Glomerular endothelial cell (primary cell): ENCODE measurements at places on chromosomes 5 and 9. TPM values are rescaled to one million over a fixed set of nuclear protein-coding genes. Genes with fewer than 3 reads are reported as not detected.

The DIPK1B gene
- total RNA-seq = 153 and 247 TPM in 2 replicates

- DNase-seq = no peak
Measured at GRCh38 chr5:83426855-83427254, 44.7 kb upstream of the VCAN start.

GRCh38 chr5:39341896-39342295 lies 22.4 kb downstream of the C9 start:
- no peak for DNase-seq

- no peak for DNase-seq
Measured at GRCh38 chr5:148808864-148809642, 17.4 kb upstream of the ADRB2 start.

DNA sequence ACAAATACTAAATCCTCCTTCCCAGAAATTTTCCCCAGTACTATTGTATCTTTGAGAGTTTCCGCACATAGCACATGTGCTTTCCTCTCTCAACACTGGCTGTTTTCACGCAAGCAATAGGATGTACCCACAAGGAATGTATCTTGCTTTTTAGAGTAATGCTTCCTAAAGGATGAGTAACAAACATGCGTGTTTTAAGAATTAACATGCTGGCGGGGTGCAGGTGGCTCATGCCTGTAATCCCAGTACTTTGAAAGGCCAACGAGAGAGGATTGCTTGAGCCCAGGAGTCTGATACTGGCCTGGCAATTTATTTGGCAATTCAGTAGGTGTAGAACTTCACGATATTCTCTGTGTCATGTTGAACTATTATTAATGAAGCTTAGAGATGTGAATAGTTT lies 4.6 kb downstream of the RUFY1 start:
- no peak for DNase-seq

DNA sequence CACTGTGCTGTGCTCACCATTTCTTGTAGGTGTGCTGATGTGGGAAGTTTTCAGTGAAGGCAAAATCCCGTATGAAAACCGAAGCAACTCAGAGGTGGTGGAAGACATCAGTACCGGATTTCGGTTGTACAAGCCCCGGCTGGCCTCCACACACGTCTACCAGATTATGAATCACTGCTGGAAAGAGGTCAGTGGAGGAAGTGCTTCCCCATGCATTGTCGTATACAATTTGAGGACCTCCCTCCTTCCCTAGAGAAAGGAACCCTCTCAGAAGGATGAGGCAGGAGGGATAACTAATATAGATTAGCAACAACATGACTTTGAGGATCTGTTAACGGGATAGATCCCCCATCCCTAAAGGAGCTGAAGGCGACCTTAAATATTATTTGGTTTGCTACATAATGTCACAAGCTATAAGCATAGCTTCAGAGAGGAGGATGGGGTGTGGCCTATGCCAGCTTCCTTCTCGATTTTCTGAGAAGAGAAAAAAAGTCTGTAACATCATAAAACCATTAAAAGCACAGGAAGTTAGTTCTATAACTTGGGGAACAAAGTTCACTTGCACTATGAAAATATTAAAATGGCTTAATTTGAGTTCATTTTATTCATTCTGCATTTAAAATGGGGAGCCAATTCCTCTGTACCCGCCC lies 17.0 kb upstream of the CYFIP2 start:
- no peak for DNase-seq
